ENCODE measurements at places on chromosomes 2 and 18.

DNA sequence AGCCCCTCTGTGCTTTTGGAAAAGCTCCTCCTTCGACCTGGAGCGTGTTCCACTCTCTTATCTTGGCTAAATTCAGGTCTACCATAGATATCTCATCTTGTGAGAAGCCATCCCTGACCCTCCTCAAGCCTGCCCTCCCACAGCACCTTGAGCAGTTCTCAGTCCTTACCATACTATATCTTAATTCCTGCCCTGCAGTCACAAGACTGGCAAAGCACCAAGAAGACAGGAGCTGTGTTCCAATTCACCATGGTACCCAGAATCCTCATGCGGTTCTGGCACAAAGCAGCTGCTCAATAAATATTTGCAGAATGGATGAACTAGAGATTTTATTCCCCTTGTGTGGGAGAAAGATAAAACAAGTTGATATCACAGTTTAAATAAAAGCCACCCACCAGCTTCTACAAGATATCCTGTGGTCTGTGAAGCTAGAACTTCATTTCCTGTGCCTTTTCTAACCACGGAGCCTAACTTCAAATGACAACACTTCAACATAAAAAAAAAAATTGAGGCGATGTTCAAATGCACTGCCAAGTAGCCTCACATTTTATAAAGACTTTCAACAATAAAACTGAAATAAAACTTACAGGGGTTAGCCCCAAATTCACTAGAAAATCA lies 19.5 kb downstream of the MARCHF4 start:
- no peak for DNase-seq

DNA sequence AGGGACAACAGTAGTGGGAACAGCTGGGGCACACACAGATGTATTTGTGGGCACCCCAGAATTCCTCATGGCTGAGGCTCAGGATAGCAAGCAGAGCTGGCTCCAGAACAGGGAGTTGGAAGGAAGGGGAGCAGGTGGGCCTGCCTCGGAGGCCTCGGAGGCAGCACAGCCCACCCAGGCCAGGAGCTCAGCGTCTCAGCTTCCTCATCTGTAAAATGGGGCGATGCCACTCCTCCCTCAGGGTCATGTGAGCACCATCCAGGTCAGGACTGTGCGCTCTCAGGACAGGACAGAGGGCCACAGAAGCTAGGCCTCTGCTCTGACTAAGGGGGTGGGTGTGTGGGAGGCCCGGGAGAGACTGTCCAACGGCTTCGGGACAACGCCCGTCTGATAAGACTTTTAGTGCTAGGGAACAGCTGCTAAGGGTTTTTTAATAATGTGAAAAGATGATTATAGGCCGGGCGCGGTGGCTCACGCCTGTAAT lies 106.2 kb downstream of the HDAC4 start:
- no peak for DNase-seq

- no peak for DNase-seq
Measured at GRCh38 chr2:3608373-3609278, 13.7 kb downstream of the COLEC11 start.

- DNase-seq, result no peak
Measured at GRCh38 chr18:79948719-79949411, 2.6 kb downstream of the SLC66A2 start.

GRCh38 chr2:217249121-217250012 lies 389.5 kb upstream of the TNP1 start:
- DNase-seq, result no peak

DNA sequence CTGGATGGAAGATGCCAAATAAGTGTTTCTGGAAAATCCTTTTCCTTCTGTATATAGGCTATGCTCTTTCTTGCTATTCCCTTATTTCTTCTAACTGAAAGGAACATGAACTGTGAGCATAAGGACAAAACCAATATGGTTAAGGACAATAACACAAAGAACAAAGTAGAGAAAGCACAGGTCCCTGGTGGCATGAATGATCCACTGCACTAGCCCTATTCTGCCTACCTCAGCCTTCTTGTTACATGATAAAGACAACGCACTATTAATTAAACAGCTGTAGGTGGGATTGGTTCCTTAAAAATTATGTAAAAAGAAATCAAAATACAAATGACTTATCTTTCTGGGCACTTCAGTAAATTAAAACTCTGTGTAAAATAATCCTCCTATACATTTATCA lies 1.9 kb upstream of the WDR75 start:
- no peak for DNase-seq

- no peak for DNase-seq
Measured at GRCh38 chr18:65955747-65956146, 204.9 kb downstream of the CDH7 start.

DNA sequence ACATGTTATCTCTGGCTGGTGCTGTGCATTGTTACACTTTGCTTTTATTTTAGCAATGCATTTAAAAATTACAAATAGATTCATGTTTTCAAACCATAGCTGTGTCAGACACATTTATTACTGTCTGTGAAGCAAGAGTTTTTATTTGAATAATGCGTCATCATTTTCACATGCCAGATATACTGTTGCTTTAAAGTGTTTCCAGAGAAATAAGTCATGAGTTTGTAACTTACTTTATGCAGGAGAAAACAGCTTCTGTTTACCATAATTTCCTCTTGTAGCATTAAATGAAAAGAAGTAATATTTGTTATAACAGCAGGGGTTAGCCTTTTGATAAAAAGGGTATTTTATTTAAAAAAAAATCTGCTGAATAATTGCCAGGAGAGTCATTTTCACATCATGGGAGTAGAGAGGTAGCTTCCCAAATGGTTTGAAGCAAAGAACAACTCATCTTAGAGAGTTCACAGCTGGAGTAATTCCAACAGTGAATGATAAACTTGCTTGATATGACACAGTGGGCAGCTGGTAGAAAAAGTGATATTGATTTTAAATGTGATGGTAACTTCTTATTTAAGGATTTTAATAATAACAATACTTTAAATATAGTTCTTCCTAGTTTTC lies 1274.5 kb upstream of the CRIM1 start:
- DNase-seq, result no peak

- no peak for DNase-seq
Measured at GRCh38 chr2:36805635-36806224, 109.2 kb downstream of the VIT start.

DNA sequence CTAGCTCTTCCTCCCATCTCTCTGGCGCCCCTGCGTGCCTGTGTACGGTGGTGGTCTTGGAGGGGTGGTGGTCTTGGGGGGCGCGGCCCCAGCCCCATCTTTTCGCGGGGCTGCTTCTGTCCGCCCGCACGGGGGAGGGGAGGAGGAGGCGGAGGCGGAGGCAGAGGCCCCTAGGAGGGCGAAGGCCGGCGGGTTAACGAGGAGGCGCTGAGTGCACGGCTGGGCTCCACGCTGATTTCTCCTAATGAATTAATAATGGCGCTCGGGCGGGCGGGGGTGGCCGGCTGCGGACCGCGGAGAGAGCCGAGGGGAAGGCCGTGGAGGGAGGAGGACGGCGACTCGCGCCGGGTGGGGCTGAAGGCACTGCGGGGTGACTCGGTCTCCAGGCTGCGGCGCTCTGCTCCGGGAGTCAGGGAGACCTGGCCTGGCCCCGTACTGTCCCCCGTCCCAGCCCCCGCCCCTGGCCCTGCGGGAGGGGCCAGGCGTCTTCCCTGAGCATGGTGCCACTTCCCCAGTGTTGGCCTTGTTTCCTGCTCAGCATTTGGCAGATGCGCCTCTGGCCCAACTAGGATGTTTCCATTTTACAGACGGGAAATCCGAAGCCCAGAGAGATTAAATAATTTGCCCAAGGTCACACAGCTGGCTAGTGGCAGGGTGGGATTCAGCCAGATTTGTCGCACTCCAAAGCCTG lies 6.0 kb downstream of the GAREM2 start:
- DNase-seq, result no peak

DNA sequence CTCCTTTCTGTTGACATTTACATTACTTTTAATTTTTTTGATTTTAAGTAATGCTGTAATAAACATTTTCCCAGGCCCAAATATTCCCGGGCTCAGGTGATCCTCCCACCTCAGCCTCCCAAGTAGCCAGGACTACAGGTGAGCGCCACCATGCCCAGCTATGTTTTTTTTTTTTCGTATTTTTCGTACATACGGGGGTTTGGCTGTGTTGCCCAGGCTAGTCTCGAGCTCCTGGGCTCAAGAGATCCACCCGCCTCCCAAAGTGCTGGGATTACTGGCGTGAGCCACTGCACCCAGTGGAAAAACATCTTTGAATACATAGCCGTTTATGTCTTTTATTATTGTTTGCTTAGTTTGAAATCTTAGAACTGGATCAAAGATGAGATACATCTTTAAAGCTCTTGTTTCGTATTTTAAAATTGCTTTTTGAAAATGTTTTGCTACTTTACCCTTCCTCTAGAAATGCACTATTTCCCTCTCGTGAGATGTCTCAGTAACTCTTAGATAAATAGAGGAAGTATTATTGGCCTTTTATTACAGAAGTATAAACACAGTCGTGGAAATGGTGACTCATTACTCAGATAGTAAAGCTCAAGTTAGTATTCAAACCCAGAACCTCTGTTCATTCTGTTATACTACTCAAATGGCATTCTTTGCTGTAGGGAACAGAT lies 2.4 kb downstream of the SMCHD1 start:
- peak; percentile 77 for DNase-seq

DNA sequence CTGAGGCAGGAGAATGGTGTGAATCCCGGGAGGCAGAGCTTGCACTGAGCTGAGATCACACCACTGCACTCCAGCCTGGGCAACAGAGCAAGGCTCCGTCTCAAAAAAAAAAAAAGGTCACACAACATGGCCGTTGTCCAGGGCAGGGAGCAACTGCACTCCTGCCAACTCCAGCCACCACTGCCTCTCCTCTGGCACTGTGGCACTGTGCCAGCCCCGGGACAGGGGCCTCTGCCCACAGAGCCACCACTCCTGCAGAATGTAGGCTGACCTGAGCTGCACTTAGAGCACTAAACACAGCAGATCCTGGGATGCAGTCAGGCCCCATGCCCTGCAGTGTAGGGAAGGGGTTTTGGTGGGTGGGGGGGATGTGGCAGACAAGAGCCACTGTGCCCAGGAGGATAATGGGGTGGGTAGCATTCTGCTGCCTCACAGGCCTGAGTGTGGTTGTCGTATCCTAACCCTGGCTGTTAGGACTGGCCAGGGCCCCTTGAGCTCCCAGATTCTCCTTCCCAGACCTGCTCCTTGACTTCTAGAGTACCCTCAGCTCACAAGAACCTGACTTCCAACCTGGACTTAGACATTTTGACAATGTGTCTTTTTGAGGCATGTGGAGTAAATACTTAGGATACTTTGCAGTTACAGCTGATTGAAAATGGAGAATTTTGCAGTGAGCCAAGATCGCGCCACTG lies 69.4 kb upstream of the SH3RF3 start:
- DNase-seq, result no peak

DNA sequence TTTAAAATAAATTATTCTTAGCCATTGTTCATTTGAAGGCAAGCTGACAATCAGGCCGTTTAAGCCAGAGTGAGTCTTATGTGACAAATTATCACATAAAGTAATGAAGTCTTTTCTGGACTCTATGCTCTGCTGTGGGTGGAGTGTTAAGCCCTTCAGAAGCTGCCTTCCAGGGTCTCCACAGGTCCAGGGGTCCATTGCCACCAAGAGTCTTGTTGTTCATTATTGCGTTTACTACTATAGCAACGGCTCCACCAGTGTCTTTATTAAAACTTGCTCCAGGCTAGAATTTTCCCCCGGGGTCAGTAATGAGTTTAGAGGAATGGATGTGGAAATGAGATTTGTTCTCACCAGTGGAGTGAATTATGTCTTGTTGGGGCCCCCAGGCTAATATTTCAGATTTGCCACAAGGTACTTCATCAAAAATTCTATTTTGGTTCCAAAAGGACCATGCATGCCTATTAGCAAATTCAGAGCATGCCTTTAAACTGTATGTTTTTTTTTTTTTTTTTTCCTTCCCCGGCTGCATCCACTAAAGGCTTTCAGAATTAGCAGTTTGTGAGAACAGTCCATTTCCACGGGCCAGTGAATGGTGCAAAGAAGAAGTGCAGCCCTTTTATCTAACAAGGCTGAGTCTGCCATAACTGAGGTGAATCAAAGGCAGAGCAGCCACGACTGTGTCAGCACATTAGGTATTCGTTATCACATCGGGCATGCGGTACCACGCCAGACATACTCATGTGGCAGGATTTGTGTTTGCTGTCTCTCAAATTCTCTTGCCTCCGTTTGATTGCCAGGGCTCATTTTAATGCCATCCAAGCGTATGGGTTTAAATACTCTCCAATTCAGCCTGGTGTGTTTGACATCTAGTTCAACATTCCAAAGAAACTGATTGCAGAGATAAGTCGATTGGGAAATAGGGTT lies 26.2 kb upstream of the LRRTM1 start:
- DNase-seq, result no peak

DNA sequence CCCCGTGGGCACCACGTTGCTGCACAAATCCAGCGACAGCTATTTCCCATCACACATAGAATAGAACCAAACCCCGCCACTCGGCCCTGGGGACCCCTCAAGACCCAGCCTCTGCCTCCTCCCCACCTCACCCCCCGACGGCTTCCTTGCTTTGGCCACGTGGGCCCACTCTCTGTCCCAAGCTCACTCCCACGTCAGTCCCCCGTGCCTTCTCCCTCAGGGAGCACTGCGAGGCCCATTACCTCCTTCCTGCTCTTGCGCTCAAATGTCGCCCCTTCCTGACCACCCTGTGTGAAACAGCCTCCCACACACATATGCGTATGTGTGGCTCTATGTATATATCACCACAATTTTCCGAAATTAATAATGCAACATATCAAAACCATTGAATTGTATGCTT lies 239.7 kb downstream of the SH3BP4 start:
- DNase-seq, result no peak

DNA sequence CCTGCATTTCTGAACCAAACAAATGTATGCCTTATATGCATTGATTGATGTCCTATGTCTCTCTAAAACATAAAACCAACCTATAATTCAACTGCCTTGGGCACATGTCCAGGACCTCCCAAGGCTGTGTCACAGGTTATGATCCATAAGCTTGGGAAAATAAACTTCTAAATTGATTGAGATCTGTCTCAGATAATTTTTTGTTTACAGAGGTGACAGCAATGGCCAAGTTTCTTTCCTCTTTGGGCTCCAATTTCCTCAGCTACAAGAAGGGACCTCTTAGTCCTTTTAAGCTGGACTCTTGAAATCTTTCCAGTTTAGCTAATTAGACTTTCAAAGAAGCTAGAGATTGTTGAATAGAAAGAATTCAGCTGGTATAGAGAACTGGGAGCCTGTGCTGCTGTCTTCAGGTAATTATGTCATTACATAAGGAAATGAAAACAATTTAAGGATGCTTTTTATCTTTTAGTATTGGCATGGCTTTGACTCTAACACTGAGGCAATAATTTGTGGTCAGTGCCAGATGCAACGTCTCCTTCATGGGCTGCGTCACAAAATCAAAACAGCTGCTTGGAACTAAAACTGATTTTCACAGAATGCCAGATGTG lies 412.1 kb upstream of the TRIB2 start:
- no peak for DNase-seq

DNA sequence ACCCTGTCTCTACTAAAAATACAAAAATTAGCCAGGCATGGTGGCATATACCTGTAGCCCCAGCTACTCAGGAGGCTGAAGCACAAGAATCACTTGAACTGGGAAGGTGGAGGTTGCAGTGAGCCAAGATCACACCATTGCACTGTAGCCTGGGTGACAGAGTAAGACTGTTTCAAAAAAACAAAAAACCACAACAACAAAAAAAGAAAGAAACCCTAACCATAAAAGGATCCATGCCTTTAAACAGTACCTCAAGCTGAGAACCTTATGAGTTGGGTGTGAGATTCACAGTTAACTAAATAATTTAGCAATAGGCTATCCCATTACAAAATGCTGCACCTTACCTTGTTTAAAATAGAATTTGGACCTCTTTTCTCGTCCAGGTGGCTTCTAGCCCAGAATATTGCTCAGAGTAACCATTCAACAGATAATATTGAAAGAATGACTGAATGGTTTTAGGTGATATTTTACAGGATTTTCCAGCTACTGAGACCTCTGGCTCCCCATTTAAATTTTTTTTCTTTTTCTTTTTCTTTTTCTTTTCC lies 6.4 kb downstream of the DPYSL5 start:
- DNase-seq, result no peak

GRCh38 chr2:102040229-102040628 lies 48.5 kb downstream of the IL1R2 start:
- no peak for DNase-seq
